ENCODE measurements at places on chromosomes 2 and 18.

DNA sequence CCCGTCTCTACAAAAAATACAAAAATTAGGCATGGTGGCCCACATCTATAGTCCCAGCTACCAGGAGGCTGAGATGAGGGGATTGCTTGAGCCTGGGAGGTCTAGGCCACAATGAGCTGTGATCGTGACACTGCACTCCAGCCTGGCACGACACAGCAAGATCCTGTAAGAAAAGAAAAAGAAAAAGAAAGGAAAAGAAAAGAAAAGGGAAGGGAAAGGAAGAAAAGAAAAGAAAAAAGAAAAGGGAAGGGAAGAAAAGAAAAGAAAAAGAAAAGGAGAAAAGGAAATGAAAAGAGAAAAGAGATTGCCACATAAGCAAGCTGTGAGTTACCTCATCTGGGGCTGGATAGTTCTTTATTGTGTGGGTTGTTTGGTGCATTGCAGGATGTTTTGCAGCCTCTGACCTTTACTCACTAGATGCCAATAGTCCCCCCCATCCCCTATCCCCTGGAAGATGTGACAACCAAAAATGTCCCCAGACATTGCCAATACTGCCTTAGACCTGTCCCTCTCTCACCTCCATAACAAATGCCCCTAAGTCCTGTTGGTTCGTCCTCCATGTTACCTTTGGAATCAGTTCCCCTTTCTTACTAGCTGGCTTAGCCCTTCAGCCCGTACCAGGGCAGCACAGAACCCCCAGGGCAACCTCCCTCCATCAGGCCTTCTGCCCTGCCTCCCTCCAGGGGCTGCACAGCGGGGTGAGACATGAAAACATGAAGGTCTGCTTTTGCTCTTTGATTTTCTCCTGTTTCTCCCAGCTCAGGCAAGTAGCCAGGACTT is 8.9 kb downstream of the ASPRV1 start:
- no peak for DNase-seq

DNA sequence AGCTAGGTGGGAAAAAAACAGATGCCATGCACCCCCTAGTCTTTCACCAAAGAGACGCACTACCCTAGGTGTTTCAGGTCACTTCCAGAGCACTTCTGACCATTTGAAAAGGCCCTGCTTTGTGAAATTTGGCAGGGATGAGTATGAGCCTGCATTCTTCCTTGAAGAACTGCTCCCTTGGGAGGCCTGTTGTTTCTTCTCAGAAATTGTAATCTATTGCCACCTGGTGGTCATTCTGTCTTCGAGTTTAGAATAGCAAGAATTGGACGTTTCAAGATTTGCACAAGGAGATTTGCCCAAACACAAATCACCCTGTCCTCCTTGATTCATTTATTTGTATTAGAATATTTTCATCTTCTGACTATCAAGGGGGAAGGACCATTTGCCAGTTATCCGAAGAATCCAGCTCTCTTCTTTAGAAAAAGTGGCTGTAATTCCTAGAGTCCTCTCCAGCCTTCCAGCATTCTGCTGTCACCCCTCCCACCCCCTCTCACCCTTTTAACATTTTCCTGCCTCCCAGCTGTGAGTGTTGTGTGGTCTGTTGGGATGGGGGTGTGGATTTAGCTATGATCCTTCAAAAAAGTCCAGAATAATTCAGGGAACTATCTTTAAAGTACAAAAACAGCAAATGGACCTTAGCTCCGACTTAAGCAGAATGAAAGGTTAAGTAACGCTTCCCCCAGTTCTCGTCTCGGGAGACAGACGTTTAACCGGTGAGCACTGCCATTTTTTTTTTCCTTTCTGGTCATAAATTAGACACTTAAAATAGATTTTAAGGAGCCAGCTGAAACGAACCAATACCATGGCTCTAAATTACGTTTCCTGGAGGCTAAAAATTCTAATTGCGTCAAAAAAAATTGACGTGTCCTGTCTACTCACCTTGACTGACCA is 3.7 kb upstream of the GAD1 start:
- DNase-seq = no peak

- DNase-seq = no peak
Measured at GRCh38 chr18:37182340-37183135, 353.6 kb downstream of the KIAA1328 start.

DNA sequence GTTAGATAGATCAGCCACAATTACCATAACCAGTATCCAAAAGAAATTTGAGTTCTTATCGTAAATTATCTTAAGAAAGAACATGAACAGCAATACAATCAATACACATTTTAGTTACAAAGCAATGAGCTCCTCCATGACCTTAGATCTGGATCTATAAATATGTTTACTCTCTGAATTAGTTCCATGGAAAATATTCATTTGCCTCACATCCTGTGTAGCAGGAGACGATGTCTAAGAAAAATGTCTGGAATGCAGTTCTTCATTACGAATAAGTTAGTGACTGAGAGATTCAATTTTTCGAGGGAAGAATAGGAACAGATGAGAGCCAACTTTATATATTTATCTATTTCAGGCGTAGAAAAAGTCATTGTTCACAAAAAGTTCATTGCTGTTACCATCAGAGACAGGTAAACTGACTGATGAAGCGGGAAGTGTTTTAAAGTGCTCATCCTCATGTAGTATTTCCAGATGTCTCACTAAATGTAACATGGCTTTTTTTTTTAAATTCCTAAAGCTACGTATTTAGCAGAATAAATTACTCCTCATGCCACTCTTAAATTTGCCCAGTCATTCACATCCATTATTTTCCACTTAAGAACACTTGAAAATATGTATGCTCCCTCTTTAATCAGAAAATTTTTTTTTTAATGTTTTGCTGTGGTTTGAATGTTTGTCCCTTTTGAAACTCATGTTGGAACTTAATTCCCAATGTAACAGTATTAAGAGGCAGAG is 106.5 kb upstream of the SCN1A start:
- no peak for DNase-seq

GRCh38 chr18:9688036-9688741 is 19.9 kb upstream of the RAB31 start:
- no peak for DNase-seq

- no peak for DNase-seq
Measured at GRCh38 chr18:49933530-49934128, 120.3 kb upstream of the ACAA2 start.

GRCh38 chr2:30324245-30324908 is 93.0 kb downstream of the LBH start:
- DNase-seq = no peak

DNA sequence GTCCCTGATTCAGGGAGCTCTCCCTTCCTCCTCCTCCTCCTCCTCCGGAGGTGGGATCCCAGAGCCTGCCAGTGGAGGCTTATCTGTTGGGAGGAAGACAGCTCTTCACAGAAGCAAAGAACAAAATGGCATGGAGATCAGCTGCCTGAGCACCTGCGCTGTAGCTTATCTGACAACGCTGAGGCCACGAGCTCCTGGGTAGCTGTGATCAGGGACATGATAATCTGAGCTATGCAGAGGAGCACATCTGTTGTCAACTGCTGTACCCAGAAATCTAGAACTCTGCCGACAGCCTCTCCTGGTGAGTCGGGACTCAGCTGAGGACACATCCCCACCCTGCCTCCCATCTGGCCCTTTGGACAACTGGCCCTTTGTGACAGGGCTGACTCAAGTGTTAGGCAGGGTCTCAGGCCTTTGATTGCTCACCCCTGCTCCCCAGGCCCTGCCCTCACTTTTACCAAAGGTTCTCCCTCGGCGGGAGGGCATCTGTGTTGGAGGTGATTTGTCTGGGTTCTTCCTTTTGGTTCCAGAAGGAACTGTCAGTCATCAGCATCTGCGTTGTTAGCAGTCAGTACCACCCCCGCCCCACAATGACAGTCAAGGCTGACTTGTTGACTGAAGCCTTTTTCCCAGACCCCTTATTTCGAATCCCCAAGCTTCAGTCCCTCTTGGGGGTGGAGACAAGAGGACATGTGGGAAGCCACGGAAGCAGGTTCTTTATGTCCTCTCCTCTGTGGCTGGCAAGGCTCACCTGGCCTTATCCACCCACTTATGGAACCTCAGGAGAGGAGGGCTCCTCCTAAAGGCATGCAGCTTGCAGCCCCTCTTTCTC is 5.9 kb upstream of the CNNM3 start:
- DNase-seq = no peak

- DNase-seq = no peak
Measured at GRCh38 chr2:146572598-146572997, 1272.2 kb upstream of the ACVR2A start.

- no peak for DNase-seq
Measured at GRCh38 chr2:48197618-48198017, 291.3 kb upstream of the FBXO11 start.

DNA sequence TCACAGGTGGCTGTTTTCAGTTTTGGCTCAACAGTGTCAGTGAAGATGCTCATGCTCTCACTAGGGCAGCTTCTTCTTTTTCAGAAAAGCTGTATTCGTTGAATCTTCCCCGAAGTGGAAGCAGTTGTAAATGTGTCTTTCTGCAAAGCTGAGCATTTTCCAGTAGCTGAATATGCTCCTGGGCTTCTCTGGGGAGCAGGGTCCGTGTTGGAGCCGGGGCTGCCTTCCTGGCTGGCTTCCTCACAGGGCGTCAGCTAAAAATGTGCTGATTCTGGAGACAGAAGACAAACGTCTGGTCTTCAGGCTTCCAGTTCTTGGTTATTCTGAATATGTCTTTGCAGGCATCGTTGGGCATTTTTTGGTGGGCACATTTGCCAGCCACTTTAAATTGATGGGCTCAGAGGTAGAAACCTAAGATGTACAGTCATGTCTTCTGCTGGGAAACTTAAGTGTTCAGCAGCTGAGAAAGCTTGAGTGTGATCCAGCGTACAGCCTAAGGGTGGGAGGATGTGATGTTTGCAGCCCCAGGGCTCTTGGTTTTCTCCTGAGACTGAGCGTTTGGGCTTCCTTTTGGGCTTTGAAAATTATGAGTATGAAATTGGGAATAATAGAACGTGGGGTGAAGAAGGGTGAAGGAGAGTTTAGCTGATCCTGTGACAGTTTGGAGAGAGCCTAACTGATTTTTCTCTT is 19.0 kb downstream of the SETBP1 start:
- no peak for DNase-seq

GRCh38 chr2:55721596-55722215 is 28.1 kb upstream of the PNPT1 start:
- no peak for DNase-seq

- DNase-seq = no peak
Measured at GRCh38 chr2:18603854-18604530, 14.6 kb upstream of the NT5C1B start.

- no peak for DNase-seq
Measured at GRCh38 chr2:75367401-75367800, 168.1 kb upstream of the TACR1 start.

GRCh38 chr18:68604256-68604655 is 110.7 kb downstream of the TMX3 start:
- DNase-seq = no peak

- DNase-seq = no peak
Measured at GRCh38 chr2:86543335-86543734, 19.9 kb downstream of the CHMP3 start.
